ENCODE measurements at places on chromosomes 13 and 19.

- DNase-seq: no peak
These were observed 30.9 kb downstream of the MZT1 start for GRCh38 chr13:72696579-72696978.

DNA sequence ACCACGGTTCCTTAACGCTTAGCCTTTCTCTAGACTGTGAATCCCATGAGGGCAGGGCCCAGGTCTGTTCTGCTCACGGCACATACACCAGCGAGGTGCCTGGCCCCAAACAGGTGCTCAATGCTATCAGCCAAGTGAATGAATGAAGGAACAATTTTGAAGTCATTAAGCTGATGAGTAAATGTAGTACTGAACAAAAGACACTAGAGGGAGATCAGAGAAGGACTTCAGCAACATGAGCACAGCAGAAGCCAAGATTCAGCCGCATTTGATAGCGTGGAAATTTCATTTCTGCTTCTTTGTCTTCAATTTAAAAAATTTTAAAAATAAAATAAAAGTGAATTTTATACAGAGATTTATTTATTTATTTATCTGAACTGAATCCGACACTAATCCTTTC is 20.1 kb upstream of the MYO16 start:
- no peak for DNase-seq

DNA sequence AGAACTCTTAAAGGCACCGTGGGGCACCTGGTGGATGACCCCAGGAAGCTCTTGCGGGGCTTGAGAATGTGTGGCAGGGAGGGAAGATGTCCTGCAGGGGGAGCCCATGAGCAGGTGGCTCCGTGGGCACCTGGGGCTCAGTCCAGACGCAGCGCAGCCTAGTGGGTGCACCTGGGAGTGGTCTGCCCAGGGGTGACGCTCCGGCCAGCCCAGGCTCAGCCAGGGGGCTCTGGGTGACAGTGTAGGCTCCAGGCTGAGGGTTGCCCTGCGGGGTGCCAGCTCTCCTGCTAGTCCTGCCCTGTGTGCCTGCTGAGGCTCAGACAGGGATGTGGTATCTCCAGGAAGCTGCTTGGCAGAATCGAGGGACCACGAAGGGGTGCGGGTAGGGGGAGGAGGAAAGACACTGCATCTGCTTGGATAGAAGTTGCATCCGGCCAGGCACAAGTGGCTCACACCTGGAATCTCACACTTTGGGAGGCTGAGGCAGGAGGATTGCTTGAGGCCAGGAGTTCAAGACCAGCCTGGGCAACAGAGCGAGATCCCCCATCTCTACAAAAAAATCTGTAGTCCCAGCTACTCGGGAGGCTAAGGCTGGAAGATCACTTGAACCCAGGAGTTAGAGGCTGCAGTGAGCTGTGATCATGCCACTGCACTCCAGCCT is 15.0 kb upstream of the PGLS start:
- DNase-seq: peak; percentile 66

GRCh38 chr13:99892196-99892613 is 79.4 kb downstream of the ZIC5 start:
- no peak for DNase-seq

GRCh38 chr19:38993271-38993670 is 17.7 kb upstream of the FBXO17 start:
- no peak for DNase-seq

DNA sequence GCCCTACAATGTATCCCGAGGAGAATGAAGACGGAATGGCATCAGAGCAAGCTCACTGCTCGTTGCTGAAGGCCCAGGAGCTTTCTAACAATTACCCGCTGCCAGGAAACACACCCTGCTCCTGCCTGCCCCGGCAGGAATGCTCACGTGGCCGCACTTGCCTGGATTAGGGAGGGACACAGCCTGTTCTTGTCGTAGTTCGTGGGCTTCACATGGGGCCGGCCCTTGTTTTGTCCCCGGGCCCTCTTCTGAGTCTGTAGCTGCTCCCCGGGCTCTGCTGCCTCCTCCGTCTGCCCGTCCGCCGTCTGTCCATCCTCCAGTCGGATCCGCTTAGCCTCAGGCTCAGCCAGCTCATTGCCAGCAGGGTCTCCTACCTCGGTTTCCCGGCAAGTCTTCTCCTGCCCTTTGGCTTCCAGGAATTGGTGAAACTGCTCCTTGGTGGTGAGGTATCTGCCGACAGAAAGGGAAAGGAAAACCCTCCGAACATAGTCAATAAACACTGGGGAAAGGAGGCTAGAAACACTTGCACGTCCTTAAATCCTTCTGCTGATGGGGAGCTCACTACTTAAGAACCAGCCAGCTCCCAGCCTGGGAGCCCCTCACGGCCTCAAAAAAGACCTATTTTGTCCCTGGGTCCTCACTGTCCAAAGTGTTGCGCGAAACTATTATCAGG is 941 bp downstream of the DUS3L start:
- no peak for DNase-seq

- DNase-seq: no peak
These were observed 1.9 kb upstream of the ZNF628 start for GRCh38 chr19:55474269-55475265.

DNA sequence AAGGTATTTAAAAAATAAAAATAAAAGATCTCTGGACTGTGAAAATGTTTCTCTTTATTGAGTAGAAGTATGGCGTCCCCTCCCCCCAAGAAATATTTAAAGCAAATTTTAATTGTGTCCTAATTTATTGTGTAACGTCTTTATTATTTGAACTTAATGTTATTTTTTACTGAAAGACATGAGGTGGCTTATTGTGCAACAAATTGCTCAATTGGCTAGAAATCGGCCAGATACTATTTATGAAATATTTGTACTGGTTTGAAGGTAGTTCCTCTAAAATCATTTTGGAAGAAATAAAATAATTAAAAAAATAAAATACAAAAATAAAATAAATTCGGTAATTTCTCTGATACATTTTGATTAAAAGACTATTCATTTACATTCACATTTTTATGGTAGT is 162.3 kb downstream of the DACH1 start:
- DNase-seq: no peak

GRCh38 chr19:44142059-44142433 is 692 bp downstream of the ZNF234 start:
- DNase-seq: no peak

- peak; percentile 43 for DNase-seq
These were observed 4.8 kb downstream of the MKNK2 start for GRCh38 chr19:2046046-2046907.

DNA sequence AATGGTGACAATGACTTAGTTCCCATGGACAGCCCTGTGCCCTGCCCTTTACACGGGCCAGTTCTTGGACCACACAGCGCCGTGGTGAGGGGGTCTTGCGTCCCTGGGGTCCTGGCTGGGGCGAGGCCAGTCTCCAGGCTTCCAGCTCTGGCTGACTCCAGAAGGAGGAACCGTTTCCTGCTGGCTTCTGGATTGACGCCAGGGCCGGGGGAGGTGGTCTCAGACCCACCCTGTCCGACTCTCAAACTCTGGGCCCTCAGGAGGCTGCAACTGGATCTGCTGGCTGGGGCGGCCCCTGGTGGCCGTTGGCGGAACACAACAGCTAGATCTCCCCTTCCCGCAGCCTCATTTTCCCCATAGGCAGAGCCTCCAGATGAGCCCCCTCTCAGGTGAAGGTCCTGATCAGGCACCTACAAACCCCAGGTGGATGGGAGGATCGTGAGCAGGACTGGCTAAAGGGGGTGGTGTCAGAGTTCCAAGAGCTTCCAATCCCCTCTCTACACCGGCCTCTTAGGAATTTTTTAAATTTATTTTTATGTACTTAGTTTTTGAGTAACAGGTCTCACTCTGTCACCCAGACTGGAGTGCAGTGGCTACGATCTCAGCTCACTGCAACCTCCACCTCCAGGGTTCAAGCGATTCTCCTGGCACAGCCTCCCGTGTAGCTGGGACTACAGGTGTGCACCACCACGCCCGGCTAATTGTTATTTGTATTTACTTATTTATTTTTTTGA is 8.0 kb downstream of the CCDC194 start:
- DNase-seq: peak; percentile 56

DNA sequence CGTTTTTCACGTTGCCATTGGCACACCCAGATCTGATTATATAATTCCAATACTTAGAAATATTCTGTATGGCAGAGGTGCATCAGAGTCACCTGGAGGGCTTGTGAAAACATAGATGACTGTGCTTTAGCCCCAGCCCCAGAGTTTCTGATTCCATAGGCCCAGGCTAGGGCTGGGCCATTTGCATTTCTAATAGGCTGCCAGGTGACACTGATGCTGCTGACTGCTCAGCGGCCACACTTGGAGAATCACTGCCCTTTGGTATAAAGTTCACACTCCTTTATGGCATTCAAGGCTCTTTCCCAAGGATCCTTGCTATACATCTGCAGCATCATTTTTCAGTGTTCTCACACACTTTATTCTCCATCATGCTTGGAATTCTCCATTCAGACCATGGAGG is 137.1 kb downstream of the AKAP11 start:
- no peak for DNase-seq

All from body of pancreas (tissue), 4 donors.